ENCODE measurements at places on chromosomes 13 and 19.

DNA sequence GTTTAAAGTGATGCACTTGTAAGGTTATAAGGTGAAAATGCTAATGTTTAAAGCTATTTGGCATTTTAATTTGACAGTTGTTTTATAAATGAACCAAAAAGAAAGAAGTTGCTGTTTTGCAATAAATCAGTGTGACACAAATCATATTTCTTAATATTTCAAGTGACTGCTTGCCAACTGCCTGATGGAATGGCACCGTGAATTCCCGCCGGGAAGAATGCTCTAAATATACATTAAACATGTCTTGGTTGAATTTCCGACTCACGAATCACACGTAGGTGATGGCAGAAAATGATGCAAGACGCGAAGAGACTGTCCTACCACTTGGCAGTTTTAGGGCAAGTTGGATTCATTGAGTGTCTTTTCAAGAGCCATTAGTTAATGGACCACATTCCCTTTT lies 3.1 kb upstream of the GJB2 start:
- no peak for DNase-seq

GRCh38 chr19:7911508-7912143 lies 3.0 kb upstream of the TGFBR3L start:
- DNase-seq, result no peak

DNA sequence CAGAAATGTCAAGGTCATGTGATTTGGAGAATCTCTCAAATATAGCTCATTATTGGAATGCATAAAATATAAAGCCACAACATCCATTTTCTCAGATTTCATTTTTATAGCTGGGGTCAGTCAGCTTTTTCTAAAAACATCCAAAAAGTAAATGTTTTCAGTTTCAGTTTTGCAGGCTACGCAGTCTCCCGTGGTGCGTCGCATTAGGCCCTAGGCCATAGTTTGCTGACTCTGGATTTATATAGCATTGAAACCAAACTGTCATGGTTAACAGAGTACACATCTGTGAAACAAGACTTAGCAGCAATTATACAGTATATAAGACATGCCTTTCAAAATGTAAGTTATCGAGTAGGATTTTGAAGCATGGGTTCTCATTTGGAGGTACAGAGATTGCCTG lies 140.0 kb downstream of the IRS2 start:
- DNase-seq, result no peak

DNA sequence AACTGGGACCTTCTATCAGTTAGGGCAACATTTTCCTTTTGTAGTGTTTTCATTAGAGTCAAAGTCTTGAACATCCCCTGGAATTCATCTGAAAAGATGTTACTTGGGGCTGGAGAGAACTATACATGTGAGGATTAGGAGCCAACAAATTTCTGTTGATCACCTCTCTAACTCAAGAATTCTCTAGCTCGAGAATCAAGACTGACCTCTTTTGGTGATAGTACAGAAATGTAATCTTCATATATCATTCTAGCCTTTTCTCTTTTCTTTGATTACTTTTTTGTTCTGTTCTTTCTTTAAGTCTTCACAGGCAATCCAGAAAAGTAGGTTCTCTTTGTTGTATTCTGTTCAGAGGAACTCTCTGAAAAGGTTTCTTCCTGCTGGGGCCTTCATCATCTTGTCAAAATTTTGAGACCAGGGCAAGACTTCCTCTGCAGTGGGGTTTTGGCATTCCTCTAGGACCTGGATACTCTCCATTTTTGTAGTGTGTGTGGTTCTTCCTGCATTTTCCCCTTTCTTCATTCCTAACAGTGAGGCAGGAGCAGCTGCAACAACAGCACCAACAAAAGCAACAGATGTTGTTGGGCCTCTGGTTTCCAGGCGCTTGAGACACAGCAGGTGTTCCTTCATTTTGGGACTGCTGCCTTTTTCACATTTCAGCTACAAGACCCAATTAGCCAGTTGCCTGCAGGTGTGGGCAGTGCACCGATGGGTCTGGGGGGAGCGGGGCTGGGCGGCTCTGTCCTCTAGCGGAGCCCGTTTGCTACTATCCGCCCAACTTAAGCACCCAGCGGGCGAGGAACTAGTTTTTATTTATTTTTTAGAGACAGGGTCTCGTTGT lies 26.2 kb downstream of the ELF1 start:
- DNase-seq, result no peak

DNA sequence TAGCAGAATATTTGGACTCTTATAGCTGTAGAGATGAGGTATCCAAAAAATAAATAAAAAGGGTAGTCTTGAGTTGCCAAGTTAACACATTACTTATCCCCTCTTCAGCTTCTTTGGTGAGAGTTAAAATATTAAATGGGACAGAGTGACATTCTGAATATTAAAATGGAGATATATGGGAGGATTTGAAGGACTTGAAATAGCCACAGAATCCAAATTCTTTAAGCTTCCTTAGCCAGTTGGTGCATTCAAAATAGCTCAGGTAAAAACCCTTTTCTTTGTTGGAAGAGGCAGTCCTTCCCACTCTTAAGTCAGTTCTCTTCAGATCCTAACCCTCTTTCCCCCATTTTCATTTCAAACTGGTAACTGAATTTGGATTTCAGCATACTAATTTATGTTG lies 130.1 kb upstream of the KLF12 start:
- DNase-seq, result no peak

- DNase-seq, result no peak
Measured at GRCh38 chr19:35265126-35265899, 3.4 kb upstream of the USF2 start.

- DNase-seq, result no peak
Measured at GRCh38 chr13:31947105-31947504, 84.5 kb upstream of the FRY start.

DNA sequence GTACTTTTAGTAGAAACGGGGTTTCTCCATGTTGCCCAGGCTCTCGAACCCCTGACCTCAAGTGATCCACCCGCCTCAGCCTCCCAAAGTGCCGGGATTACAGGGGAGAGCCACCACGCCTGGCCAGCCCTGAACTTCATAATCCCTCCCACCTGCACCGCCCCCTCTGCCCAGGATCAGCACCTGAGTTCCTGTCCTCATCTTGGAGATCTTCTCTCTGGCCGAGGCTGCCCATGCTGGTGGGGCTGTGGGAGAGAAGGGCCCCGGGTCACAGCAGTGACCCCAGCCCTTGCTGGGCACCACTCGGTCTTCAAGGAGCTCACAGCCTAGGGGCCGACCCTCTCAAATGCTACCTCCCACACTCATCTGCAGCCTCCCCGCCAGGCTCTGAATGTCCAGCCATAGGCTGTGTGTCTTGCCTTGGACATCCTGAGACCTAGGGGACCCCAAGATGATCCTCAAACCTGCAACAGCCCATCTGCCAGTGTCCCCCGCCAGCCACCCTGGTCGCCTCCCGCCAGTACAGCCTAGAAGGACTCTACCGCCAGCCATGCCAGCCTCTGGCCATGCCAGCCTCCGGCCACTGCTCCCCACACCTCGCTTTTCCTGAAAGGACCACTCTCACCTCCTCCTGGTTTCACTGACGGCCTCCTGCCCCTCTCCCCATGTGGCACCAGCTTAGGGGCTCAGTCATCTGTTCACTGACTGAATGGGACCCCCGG lies 1.5 kb downstream of the ATP8B3 start:
- DNase-seq, result no peak

DNA sequence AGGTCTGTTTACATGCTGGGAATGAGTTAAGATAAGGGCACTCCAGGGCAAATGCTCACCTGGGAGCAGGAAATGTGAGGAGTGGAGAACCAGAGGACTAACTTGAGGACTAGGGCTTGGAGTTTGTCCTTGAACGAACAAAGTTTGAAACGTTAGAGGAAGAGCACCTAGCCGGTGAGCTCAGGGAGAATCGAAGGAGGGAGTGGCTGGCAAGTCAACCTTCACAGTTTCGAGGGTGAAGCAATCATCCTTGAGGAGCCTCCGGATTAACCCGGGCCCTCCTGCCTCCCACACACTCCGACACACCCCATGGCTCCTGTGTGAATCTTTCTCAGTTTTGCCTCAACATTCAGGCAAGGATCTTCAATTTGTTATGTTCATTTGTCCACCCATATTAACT lies 58.6 kb downstream of the LMO7 start:
- no peak for DNase-seq

DNA sequence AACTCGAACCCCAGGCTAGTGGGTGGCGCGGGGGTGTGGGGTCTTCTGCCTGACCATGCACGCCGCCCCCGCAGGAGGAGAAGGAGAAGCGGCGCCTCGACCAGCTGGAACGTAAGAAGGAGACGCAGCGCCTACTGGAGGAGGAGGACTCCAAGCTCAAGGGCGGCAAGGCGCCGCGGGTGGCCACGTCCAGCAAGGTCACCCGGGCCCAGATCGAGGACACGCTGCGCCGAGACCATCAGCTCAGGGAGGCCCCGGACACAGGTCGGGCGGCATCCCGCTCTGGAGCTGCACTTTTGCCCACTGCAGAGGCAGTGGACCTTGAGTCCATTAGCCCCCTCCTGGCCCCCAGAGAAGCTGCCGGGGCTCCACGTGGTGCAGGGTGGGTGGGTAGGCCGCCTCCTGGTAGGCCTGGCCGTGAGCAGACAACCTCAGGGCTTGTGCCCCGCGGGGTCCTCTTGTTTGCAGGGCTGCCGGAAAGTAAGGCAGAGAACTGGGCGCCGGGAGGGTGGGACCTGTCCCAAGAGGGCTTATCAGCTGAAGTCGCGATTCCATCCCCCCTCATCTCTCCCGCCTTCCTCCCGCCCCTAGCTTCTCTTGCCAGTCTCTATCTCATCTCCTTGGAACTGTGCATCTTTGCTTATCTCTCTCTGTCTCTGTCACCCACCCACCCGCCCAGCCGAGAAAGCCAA lies 9.9 kb downstream of the CCDC124 start:
- DNase-seq, result no peak

GRCh38 chr19:9934132-9934950 lies 2.0 kb downstream of the OLFM2 start:
- peak; percentile 17 for DNase-seq

GRCh38 chr13:33191425-33192210 lies 93.9 kb downstream of the STARD13 start:
- DNase-seq, result peak; percentile 72

DNA sequence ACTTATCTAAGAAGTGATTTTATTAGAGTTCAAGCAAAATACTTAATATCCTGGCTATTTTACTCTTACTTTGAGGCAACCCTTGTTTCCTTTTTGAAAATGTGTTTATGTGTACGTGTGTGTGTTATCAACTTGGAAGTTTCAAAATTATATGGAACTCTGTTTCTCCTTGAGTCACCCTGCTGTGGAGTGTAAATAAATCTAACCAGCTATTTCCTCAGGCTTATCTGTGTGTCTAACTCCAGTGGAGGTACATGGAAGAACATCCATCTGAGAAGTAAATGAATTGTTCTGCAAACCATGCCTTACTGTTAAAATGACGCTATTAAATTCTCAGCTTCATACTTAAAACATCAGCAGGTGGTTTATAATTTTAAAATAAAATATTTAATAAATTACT lies 583.4 kb upstream of the SLITRK5 start:
- no peak for DNase-seq

GRCh38 chr13:110347535-110348308 lies 40.6 kb downstream of the COL4A2 start:
- peak; percentile 98 for DNase-seq

- no peak for DNase-seq
Measured at GRCh38 chr19:29531458-29532025, 5.7 kb downstream of the VSTM2B start.

DNA sequence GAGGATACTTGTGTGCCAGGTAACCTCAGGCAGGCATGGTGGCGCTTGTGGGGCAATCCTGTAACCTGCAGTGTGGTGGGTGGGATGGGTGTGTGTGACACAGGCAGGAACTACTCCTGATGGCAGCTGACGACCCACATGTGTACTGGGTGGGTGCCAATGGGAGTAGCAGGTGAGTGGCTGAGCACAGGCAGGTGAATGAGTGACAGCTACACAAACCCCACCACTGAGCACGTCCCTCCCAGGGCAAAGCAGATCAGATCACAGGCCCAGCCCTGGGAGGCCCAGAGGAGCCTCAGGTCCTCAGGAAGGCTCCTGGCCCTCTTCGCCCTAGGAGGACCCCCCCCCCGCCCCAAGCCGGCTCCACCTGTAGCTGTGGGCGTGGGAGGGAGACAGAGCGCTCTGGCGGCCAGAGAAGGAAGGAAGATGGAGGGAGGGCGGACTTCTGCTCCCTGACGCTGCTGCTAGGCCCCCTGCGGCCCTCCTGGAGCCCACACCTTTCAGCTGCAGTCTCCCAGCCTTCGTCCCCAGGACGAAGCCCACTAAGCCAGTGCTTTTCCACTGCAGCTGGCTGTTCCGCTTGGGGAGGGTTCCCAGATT lies 1.3 kb upstream of the ZNF181 start:
- no peak for DNase-seq

DNA sequence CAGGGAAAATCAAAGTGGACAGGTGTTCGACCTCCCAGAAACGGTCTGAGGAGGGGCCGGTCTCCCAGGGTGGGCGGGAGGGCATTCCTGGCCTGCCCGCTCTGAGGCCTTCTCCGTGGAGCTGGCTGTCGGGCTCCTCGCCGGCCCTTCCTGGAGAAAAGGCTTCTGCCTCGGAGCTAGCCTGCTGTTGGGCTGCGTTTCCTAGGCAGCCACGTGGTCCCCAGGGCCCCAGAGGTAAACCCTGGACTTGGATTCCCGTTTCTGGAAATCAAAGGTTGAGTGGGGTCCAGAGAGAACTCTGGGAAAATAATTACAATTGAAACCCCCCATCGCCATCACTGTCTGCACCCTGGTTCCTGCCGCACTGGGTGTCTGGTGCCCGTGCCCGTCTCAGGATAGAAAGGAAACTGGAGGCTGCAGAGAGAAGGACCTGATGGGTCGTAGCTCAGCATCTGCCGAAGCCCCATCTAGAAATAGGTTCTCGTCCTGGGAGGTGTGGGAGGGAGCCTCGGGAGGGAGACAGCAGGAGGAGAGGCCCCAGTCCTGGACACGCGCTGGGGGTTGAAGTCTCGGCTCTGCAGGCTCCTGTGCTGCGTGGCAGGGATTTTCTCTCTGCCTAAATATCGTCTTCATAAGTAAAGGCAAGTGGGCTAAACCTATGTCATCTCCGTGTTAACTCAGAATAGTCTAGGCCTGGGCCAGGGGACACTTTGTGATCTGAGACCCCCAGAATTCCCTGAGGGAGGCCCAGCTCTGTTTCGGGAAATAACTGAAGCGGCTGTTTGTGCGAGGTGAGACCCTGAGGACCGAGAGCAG lies 7.7 kb upstream of the PROZ start:
- DNase-seq, result no peak

All from RCC 7860 (cell line).